Panc1 (cell line): ENCODE measurements at places on chromosomes 6 and 20.

DNA sequence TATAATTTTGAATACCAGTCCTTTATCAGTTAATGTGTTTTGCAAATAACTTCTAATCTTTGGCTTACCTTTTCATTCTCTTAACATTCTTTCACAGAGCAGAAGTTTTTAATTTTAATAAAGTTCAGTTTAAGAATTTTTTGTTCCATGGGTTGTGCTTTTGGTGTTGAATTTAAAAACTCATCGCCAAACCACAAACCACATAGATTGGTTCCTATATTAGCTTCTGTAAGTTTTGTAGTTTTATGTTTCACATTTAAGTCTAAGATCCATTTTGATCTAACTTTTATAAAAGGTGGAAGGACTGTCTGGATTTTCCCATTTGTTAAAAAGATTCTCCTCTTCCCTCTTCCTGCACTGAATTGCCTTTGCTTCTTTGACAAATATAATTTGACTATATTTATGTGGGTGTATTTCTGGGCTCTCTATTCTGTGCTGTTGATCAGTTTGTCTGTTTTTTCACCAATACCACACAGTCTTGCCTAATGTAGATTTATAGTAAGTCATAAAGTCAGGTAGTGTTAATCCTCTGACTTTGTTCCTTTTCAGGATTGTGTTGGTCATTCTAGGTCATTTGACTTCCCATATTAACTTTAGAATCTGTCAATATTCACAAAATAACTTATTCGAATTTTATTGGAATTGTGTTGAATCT lies 17.5 kb upstream of the SDCBP2 start:
- DNase-seq = no peak

GRCh38 chr20:63173552-63174191 lies 42.3 kb downstream of the YTHDF1 start:
- DNase-seq = no peak

DNA sequence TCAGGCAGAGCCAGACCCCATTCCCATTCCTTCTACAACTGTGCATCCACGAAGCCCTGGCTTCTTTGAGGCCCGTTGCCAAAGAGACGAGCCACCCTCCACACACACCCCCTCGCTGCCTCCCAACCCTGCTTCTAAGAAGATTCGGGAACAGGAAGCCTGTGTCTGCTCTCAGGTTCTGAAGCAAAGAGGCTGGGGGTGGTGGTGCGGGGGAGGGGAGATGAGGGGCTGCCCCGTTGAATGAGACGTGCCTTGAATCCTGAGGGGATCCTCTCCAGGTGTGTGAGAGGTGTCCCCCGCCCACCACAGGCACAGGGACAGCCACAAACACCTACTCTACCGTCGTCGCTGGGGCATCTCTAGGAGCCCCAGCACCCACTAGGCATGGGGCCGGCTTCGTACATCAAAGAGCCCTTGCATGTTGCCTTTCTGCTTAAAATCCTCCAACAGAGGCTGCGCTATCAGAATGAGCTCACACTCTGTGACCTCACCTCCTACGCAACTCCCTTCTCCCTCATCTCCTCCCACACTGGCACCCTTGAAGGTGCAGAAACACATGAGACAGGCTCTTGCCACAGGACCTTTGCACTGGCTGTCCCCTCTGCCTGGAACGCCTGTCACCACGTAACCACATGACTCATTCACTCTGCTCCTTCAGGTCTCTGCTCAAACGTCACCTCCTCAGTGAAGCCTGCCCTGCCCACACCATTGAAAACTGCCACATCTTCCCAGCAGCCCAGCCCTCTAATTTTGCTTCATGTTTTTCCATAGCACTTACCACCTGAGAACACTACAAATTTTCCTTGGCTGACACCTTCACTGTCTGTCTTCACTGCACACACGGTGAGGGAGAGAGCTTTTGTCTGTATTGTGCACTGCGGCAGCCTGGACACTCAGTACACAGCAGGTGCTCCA lies 58.5 kb downstream of the PREX1 start:
- no peak for DNase-seq

DNA sequence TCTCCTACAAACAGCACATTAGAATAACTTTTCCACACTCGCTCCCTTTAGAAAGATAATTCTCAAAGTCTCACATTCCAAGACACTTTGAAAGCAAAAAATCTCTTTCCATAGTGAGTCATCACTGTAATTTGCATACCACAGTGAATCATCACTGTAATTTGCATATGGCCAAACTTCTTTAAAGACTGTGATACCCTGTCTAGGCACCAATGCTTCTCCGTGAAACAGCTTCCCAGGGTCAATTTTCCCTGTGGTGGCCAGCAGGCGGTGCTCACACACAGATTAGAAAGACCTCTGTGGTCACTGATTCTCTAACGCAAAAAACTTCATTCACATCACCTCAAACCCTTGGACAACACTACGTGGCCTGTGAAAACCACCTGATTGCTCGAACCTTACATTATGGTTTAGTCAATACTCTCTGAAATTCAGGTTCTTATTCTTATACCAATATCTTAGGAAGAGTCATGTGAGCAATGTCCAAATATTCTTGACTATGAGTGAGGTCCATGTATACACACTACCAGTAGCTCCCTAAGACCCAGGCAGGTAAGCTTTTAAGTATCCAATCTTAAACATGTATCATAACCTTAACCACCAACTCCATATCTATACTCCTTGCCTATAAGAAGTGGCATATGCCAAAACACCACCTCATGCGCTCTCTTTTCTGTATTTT lies 78.5 kb upstream of the PHACTR1 start:
- peak; percentile 24 for DNase-seq

GRCh38 chr6:139588734-139589593 lies 214.5 kb upstream of the CITED2 start:
- no peak for DNase-seq

- DNase-seq = no peak
Observed at GRCh38 chr20:8118760-8119159, 13.3 kb upstream of the PLCB1 start.

DNA sequence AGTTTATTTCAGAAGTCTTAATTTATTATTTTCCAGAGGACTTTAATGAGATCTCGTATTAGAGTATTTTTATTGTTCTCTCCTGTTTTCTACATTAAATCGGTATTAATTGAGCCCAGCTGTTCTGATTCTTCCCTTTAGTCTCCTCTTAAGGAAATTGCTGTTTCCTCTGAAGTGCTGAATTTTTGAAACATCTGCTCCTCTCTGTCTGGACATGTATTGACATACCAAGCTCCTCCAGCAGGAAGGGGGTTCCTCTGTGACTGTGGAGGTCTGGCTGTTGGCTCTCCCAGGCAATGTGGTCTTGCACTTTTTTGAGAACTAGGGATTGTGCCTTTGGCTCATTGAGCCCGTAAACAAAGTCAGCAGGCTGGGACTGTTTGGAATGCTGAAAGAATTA lies 74.9 kb downstream of the MAP3K4 start:
- DNase-seq = no peak

GRCh38 chr6:42970871-42971612 lies 7.9 kb downstream of the PEX6 start:
- no peak for DNase-seq

- DNase-seq = no peak
Observed at GRCh38 chr6:21222656-21223055, 370.9 kb upstream of the SOX4 start.

GRCh38 chr6:92840246-92840930 lies 579.0 kb downstream of the EPHA7 start:
- no peak for DNase-seq

GRCh38 chr6:22747571-22747970 lies 178.2 kb downstream of the HDGFL1 start:
- DNase-seq = no peak

GRCh38 chr6:47073125-47074110 lies 31.3 kb upstream of the ADGRF1 start:
- no peak for DNase-seq

- no peak for DNase-seq
Observed at GRCh38 chr6:54879188-54879985, 32.8 kb downstream of the FAM83B start.

DNA sequence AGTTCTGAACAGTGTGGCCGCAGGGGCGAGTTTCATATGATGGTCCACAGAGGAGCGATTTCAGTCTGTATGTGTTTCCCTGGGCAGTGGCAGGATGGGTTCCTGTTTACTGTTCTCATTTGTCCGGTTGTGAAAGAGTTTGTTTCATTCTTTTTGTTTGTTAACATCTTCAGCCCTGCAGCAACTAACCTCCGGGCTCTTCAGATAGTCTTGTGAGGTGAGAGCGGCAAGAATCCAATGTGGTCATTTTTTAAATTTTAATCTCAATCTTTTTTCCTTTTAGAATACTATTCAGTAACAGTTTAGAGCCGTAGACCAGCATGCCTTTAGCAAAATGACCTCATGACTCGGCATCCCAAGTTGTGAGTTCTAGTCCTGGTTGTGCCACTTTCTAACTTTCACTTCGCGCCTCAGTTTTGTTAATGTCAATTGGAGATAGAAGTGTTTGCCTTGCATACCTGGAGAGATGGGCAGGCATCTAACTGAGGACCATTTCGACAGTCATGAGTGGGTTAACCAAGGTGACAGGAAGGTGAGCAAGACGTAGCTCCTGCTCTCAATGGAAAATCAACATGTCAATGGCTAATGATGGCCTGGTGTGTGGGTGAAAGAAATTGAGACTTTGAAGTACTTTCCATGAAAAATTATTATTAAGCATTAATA lies 38.5 kb upstream of the PXDC1 start:
- DNase-seq = no peak

- DNase-seq = no peak
Observed at GRCh38 chr20:42338294-42339201, 720.4 kb upstream of the CHD6 start.

GRCh38 chr6:111988926-111989325 lies 65.0 kb upstream of the CCN6 start:
- DNase-seq = no peak

DNA sequence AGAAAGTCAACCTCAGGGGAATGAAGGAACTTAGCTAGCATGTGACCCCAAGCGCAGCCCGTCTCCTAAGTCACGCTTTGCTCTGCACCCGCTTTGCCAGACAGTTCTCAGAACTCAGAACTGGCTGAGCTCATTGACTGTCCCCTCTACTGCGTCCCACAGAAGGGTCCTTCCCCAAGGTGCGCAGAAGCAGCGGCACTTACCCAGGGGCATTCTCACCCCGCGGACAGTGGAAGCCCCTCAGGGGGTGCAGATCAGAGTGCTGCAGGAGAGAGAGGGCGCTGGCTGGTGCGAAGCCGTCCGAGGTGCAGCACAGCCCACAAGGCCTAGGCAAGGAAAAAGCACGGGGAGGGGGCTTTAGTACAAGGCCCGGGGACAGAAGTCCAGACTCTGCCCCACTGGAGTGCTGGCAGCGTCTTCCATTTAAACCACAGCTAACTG lies 807 bp downstream of the SNHG17 start:
- DNase-seq = no peak

- no peak for DNase-seq
Observed at GRCh38 chr20:55668631-55669030, 336.7 kb downstream of the CBLN4 start.

DNA sequence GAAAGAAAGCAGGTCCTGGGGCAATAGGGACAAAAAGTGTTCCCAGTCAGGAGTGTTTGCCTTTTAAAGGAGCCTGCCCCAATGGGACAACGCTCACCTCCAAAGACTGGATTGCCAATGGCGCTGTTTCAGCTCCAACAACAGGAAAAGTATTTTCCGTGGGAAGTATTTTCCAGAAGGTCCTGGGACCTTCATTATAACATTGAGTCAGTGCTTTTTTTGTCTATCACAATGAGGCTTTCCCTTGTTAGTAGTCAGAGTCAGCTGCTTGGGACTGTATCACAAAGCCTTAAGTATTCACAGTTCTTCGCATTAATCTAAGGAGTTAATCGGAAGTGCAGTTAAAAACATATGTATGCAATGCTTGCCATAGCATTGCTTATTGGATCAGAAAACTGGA lies 17.3 kb downstream of the TRAF3IP2 start:
- DNase-seq = no peak

DNA sequence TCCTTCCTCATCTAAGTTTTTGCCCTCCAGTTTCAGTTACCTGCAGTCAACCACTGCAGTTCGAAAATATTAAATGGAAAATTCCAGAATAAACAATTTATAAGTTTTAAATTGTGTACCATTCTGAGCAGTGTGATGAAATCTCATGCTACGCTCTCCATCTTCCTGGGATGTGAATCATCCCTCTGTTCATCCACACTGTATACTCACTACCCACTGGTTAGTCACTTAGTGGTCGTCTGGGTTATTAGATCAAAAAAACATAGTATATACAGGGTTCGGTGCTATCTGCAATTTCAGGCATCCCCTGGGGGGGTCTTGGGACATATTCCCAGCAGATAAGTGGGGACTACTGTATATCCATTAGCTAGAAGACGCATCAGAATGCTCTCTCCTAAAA lies 151.9 kb upstream of the SLC22A16 start:
- DNase-seq = no peak

GRCh38 chr6:90370493-90370959 lies 73.9 kb upstream of the BACH2 start:
- DNase-seq = no peak

GRCh38 chr20:4574356-4574690 lies 147.4 kb upstream of the PRND start:
- no peak for DNase-seq

DNA sequence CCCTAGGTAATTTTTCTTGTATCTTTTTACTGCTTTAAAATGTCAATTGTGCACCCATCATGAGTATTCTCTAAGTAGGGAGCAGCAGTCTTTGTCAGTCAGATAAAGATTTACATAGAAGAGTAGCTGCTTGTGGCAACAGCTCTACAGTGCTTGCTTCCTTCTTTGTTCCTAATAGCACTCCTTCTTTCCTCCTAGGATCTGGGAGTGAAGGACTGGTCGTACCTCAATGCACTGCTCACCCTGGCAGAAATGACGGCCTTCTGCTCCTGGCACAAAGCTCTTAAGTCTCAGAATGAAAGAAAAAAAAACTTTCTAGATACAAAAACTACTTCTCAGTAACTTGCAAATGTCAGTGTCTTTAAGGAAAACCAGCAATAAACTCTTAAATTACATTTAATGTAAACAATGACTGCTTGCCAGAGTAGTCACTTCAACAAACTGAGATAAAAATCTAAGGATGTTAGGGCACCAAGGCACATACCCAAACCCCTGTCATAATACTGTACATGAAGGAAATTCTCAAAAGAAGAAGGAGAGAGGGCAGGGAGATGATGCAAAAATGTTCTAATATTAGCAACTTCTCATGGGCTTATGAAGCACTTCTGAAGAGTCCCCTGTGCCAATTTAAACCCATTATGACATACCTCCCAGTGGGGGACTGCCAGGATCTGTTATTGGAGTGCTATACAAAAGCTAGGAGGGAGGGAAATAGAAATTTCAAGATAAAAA lies 34.0 kb downstream of the NCOA6 start:
- DNase-seq = no peak

DNA sequence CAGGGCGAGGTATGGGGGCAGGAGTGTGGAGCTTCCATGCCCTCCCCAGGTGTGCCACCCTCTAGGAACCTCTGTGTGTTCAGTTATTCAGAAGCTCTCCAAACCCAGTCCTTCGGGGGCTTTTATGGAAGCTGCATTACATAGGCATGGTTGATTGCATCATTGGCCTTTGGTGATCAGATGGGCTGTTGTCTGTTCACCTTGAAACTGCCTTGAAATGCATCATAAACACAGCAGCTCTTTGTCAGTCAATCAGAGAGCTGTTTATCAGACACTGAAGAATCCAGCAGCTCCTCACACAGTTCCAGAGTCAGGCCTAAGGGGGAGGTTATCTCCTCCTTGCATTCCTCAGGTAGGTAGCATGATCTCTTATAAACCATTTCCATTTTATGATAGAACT lies 62.4 kb downstream of the E2F3 start:
- no peak for DNase-seq
